SHP77 (cell line): ENCODE measurements at places on chromosomes 11 and 22.

DNA sequence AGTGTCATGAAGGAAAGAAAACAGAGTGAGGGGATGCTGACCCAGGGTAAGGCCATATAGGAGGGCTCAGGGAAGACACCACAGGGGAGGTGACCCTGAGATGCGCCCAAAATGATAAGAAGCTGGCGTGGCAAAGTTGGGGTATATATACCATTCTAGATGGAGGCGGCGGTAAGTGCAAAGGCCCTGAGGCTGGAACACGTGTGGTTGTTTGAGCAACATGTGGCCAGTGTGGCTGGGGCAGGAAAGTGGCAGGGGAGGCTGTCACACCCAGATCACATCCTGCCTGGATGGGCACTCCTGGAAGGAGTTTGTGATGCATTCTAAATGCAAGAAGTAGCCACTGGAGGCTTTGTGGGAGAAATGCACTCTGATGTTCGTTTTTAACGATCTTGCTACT, 70.2 kb downstream of the CYTH4 start:
- DNase-seq, result no peak

- DNase-seq, result no peak
These were observed 34.3 kb downstream of the RCOR2 start for GRCh38 chr11:63882555-63883242.

DNA sequence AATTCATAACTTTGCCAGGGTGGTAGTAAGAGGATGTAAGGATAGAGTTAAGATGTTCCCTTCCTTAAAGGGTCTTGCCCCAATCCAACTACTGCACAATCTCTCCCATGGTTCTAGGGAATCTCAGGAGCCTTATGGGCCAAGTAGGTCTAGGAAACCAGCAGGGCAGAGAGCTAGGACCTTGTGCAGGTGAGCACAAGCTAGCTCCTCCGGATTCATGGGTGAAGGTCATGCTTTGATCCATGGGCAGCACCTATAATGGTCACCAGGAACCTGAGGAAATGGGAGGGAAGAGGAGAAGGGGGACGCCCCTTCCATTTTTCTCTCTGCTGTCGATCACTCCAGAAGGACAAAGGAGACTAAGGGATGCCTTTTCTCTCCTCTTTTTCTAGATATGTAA, 16.8 kb downstream of the KCNJ11 start:
- no peak for DNase-seq

DNA sequence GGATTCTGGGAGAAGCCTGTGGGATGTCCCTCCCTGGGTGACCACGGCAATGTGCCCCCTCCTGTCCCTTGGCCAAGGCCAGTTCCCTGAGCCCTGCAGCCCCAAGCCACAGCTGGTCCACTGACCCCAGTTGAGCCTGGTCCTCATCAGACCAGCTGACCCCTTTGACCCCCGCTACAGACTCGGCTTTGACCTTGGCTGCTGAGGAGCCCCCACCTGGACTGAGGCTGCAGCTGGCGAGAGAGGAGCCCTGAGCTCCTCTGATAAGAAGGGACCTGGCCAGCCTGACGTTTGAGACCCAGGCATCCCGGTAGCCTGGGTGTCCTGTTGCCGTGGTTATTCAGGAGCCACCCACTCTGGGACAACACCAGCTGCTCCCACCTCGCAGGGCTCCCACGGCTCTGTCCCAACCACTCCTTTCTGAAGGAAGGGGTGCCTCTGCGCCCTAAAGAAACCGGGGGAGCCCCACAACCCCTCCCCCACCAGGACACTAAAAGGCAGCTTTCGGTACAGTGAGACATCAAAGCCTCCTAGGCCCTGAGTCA, 3.0 kb downstream of the ASCL2 start:
- no peak for DNase-seq

DNA sequence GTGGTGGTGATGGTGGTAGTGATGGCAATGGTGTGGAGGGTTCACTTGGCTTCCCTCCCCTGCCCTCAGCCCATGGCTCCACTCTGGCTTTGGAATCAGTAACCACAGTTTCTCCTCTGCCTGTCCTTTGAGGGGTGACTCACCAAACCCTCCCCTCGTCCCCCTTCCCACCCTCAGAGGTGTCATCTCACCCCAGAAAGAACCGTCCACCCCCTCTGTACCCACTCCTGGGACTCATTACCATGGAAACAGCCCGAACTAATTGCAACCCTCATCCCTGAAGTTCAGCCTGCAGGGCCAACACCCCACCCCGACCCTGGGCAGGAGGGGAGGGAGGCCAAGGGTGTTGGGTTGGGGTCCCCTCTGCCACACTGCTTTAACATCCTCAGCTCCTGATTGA, 26.6 kb downstream of the PHLDB1 start:
- DNase-seq, result no peak

- no peak for DNase-seq
These were observed at the start of gene MMP8 for GRCh38 chr11:102724904-102725500. Gene MMP8, minus strand, starts transcription at chr11:102724954. Its CDS starts 99 bp downstream, at chr11:102724855.

GRCh38 chr11:104892723-104893511, 5.3 kb downstream of the CASP12 start:
- DNase-seq, result no peak

GRCh38 chr11:15471895-15472799, 357.4 kb downstream of the INSC start:
- no peak for DNase-seq

- DNase-seq, result no peak
These were observed 1.7 kb downstream of the BRSK2 start for GRCh38 chr11:1391165-1392075.

DNA sequence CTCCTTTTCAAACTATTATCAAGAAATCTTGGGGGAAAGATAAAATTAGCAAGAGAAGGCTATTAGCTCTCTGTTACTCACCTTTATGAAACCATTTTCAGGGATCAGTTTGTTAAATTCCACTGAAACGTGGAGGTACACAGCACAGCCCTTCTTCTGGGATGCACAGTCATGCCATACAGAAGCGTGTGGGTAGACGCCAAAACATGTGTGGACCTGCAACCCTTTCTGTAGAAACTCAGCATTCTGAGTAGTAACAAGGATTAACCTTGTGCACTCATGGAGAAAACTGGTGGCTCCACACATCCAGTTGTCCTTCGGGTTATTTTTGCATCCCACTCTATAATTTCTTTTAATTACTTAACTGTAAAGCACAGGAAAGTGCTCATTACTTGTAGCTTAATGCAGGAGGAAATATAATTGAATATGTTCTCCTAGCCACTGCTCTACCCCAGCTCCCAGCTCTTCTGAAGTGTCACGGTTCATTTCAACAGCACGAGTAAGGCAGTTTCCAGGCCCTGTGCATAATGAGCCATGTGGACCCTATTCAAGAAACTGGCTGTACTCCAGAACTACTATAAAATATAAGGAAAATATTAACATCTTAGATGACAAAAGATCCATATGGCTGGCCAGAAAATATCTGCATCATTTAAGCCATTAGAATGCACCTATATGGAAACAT, 26.1 kb downstream of the BDNF start:
- DNase-seq, result no peak

DNA sequence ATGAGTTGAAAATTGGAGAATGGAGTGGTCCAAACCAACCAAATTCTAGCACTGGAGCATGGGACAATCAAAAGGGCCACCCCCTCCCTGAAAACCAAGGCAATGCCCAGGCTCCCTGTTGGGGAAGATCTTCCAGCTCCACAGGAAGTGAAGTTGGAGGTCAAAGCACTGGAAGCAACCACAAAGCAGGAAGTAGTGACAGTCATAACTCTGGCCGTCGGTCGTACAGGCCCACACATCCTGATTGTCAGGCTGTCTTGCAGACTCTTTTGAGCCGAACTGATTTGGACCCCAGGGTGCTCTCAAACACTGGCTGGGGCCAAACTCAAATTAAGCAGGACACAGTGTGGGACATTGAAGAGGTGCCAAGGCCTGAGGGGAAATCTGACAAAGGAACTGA, 80.5 kb upstream of the ADSL start:
- DNase-seq, result no peak

DNA sequence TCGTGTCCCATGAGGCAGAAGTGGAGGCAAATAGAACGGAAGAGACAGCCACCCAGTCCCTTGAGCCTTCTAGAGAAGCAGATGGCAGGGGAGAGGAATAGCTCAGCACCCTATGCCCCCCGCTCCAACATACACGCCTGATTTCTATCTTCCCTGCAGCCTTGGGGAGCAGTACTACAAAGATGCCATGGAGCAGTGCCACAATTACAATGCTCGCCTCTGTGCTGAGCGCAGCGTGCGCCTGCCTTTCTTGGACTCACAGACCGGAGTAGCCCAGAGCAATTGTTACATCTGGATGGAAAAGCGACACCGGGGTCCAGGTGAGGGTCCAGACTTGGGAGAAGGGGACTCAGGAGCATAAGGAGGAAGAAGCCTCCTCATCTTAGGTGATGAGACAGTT, 6.6 kb downstream of the DPF2 start:
- no peak for DNase-seq

GRCh38 chr11:31803813-31804311, 7.3 kb downstream of the PAX6 start:
- no peak for DNase-seq
